Kasumi-1 (cell line): ENCODE measurements at places on chromosomes 6 and 20.

- no peak for DNase-seq
Observed at GRCh38 chr6:165701564-165702354, 38.7 kb upstream of the PDE10A start.

GRCh38 chr20:17634661-17635331 is 47.2 kb downstream of the RRBP1 start:
- DNase-seq: peak; percentile 22

DNA sequence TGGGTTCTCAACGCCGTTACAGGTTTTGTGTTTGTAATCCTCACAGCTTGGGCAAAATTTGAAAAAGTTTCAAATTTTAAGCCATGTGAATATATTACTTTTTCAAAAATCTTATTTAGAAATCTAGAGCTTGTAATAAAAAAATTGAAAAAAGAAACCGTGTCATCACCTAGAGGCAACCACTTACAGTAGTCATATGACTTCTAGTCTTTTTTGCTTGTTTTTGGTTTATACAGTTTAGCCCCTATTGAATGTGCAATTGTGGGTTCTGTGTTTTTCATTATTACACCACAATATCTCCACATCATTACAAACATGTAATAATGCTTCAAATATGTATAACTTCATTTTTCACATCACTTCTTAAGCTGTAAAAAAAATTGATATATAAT is 888 bp downstream of the DYNLRB1 start:
- DNase-seq: no peak

DNA sequence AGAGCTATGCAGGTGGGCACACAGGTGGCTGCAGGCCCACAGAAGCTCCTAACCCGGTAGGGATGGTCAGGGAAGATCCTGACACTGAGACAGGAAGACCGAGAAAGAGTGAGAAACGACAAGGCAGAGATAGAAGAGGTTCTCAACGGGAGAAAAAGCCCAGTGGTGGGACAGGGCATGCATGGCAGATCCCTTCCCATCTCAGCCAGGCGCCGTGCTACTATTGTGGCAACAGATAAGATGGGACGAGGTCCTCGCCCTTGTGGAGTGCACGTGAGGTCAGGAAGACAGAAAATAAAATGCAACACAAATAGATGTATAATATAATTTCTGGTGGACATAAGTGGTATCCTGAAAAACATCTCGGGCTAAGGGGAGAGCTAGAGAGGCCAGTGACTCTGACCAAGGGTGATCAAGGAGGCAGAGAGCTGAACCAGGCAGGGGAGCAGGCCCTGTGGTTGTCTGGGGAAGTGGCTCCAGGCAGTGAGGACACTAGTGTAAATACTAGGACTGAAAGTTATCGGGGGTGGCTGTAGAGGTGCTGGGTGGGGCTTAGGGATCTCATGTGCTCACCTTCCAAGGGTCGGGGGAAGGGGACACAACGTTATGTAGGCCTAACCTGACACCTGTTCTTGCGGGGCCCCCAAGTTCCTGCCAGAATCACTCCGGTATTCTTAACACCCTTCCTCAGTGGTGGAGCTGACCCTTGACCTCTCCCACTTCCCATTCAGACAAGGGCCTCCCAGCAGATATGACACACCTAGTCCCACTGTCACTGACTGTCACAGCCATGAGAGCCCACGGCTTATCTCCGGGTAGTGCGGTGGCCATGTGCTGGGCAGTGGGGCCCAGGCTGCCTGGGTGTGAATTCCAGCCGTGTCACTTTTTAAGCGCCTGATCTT is 1.0 kb downstream of the SRXN1 start:
- DNase-seq: peak; percentile 19

DNA sequence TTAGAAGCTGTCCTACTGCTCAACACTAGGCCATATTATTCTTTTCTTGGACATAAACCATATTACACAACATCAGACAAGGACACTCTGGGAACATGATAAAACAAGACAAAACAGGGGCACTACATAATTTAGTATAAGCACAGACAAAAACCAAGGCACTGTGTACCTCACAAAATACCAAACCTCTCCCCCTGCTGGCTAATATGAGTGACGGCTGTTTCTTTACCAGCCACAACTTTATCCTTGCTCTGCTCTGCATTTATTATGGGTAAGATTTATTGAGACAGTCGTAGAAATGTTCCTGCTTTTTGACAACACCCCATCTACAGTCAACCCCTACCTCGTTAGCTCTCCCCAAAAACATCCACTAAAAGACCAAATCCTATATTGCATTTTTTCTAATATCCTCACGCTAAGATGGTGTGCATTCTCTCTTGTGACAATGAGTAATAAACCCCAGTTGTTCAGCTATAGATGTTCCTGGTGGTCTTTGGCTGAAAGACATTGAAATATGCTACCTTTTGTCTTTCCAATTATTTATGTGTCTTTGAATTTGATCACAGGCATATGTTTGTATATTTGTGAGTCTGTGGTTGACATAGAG is 23.8 kb upstream of the POLR1H start:
- peak; percentile 63 for DNase-seq

GRCh38 chr6:167930295-167930694 is 67.2 kb upstream of the KIF25 start:
- DNase-seq: no peak

DNA sequence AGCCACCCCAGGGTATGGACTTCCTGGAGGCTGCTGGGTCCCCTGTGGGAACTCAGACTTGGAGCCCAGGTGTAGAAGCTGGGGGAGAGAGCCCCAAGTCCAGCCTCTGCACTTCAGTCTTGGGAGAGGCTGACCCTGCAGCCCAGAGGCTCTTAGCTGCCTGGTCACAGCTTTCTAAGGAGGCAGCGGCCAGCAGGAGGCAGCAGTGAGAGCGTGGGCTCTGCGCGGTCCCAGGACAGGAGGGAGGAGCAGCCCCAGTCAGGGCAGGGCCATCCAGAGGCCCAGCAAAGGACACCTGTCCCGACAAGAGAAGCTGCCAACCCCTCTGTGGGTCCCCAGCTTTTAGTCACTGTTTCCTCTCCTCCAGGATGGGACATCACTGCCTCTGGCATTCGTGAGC is 9.4 kb downstream of the TREML2 start:
- peak; percentile 6 for DNase-seq
